K562 (cell line): ENCODE measurements at places on chromosomes 3 and 15. TPM values are rescaled to one million over a fixed set of nuclear protein-coding genes. Genes with fewer than 3 reads are reported as not detected.

- no peak for DNase-seq
These were observed 91.8 kb upstream of the BCL6 start for GRCh38 chr3:187836823-187837770.

GRCh38 chr3:148090156-148090555 lies 607.5 kb upstream of the AGTR1 start:
- no peak for DNase-seq

- no peak for DNase-seq
These were observed 77.1 kb downstream of the SLC25A26 start for GRCh38 chr3:66297900-66298299.

- no peak for DNase-seq
These were observed 18.9 kb downstream of the COLQ start for GRCh38 chr3:15502616-15503015.

DNA sequence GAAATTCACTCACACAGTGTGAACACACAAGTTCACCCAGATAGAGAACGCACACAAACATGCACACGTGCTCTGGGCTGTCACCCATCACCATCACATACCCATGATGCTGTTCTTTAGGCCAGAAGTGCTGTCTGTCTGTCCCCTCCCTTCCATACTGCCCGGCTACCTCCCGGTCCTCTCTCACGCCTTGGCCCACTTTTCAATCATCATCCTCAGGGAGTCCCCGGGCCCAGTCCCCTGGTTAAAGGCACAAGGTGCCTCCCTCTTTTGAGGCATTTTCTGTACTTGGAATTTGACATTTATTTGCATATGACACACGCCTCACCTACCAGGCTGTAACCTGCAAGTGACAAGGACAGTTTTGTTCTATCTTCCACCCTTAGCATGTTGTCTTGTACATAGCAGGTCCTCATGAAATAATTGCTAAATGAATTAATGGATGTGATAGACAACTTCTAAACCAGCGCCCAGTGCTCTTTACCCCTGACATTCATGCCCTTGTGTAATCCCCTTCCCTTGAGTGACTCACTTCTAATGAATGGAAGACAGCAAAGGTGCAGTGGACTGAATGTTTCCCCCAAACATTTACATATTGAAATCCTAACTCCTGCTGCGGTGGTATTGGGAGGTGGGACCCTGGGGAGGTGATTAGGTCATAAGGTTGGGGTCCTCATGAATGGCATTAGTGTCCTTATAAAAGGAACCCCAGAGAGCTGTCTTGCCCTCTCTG lies 73.9 kb upstream of the ADPGK start:
- DNase-seq: no peak

DNA sequence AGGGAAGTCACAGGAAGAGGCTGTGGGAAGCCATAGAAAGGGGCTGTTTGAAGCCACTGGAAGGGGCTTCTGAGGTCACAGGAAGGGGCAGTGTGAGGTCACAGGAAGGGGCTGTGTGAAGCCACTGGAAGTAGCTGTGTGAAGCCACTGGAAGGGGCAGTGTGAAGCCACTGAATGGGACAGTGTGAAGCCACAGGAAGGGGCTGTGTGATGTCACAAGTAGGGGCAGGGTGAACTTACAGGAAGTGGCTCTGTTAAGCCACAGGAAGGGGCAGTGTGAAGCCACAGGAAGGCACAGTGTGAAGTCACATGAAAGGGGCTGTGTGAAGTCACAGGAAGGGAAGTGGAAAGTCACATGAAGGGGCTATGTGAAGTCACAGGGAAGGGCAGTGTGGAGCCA lies 33.1 kb downstream of the GASK1A start:
- DNase-seq: no peak

DNA sequence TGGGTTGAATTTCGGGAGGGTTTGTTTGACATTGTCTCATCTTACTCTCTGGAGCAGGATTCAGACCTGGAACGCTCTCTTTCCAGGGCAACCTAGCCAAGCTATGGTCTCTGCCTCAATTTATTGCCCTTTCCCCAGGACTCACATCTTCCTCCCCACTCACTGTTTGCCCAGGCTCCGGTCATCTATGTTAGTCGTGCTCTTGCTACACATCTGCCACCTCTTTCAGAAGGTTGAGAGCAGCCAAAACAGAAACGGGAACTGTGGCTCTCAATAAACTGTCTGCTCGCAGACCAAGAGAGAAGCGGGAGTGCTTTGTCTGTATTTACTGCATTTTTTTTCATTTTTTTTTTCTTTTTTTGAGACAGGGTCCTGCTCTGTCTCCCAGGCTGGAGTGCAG lies 81.6 kb downstream of the ST6GAL1 start:
- no peak for DNase-seq

GRCh38 chr3:171266034-171266739 lies 194.0 kb downstream of the TNIK start:
- no peak for DNase-seq

DNA sequence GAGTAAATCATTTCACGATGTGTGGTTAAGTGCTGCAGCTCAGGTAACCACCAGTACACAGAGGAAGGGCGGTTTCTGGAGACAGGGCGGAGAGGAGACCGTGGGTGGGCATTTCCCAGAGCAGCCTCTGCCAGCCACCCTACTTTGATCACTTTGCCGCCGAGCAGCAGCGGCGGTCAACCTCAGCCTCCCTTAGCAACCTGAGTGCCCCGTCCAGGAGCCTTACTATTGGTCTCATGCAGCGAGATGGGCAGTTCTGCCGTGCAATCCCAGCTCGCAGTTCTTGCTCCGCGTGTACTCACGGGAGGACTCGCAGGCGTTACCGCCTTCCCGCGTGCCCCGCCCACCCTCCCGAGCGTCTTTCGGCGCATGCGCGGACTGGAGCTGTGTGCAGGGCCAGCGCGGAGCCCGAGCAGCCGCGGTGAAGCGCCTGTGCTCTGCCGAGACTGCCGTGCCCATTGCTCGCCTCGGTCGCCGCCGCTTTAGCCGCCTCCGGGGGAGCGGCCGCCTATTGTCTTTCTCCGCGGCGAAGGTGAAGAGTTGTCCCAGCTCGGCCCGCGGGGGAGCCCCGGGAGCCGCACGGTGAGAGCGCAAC lies at the start of gene AKAP13:
Gene AKAP13 (plus strand): TSS at position 387 of the 595 bp plus-strand sequence. CDS start 105,118 bp downstream, outside the sequence.
- DNase-seq: peak; percentile 91

DNA sequence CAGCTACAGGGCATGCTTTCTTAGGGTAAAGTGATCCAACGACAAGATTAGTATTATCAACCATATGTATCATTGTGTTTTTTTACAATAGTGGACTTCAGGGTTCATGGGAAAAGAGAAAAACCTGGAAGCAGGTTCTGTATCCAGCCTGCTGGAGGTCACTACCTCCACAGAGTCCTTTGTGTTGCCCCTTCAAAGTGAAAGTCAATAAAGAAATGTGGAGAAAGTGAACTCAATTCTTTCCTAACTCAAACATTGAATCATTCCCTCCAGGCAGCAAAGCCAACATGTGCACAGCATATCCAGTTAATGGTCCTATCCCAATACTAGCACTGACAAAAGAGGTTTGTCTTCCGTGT lies 45.4 kb downstream of the FGF7 start:
- no peak for DNase-seq

GRCh38 chr3:194720048-194720447 lies 34.4 kb downstream of the FAM43A start:
- DNase-seq: no peak

DNA sequence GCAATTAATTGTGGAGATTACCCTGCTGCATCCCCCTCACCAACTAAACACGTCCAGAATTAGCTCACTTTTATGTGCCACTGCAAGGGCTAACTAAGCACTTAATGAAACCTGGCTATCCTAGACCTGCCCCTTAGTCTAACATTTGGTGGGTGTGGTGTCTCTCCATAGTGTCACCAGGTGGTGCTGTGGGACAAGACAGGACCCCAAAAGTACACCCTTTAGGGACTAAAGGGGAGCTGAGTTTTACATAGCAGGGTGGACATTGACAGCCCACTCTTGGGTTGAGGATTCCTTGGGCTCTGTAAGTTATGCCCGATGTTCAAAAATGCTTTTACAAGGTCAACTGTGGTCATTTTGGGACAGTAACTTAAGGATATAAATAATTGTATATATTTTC lies 5.7 kb downstream of the DUT start:
- DNase-seq: peak; percentile 51

GRCh38 chr15:88717382-88718031 lies 78.7 kb downstream of the ISG20 start:
- no peak for DNase-seq

DNA sequence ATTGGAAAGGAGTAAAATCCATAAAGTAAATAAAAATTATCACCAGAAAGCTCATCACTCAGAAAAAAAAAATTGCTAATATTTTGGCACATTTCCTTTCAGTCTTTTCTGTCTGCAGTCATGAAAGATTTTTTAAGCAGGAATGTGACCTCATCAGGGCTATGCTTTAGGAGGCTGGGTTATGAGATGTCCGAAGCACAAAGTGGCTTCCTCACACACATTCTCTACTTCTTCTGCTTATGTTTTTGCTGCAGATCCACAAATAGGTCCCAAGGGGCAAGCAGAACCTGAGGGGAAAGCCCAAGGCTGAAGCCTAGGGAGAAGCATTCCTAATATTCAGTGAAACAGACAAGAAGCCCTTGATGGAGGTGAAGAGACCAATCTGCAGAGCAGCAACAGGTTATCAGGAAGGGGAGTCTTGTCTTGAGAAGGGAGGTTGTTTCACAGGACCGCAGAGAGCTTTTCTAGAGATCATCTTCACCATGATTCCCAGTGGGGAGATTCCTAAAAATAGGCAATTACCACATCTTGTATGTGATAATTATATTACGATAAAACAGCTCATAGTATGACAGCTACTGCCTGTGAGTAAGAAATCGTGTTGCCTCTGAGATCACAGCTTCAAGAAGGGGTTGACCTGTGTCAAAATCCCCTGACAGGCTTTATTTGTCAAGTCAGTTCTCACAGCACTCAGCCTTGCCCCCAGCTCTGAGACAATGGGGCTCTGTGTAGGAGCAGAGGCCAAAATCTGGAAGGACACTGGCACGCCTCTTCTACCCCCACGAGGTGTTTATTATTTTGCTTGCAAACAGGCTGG lies 60.5 kb downstream of the IGF2BP2 start:
- DNase-seq: no peak

DNA sequence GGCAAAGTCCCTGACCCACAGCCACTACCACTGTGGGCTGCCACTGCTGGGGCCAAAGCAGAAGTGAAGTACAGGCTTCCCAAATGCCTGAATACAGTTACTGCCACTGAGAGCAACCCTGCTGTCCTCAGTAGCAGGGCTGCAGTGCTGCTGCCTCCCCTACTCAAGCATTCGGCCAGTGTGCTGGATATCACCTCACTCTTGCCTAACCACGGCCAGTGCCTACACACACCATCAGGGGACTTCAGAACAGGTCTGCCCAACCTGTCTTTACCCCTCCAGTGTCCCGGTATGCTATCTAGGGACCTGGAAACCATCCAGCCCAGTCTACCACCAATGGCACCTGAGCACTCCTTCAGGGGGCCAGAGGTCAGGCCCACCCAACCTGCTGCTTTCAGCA lies 261.5 kb upstream of the COL8A1 start:
- DNase-seq: no peak

DNA sequence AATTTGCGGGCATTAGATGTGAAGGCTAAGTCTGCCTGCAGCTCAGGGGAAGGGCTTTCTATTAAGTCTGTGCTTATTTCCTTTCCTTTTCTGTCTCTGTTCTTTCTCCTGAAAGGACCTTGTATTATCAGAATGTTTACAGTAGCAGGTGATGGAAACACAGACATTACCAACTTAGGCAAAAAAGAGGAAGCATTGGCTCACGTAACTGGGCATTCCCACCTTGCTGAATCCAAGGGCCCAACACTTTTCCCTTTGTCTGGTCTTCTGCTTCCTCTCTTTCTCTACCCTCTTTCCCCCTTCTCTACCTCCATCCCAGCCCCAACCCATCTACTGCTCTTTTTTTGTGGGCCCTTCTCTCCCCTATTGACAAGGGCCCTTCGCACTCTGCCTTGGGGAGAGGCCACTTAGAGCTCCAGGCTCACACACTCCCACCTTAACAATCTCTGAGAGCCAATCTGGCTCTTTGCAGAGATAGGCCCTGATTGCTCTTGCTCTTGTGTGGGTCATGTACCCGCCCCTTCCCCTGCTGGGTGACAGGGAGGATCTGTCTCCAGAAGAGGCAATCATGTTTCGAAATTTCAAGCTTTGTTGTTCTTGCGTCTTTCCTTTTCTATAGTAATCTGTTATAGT lies 35.0 kb downstream of the ACAA1 start:
- DNase-seq: no peak

DNA sequence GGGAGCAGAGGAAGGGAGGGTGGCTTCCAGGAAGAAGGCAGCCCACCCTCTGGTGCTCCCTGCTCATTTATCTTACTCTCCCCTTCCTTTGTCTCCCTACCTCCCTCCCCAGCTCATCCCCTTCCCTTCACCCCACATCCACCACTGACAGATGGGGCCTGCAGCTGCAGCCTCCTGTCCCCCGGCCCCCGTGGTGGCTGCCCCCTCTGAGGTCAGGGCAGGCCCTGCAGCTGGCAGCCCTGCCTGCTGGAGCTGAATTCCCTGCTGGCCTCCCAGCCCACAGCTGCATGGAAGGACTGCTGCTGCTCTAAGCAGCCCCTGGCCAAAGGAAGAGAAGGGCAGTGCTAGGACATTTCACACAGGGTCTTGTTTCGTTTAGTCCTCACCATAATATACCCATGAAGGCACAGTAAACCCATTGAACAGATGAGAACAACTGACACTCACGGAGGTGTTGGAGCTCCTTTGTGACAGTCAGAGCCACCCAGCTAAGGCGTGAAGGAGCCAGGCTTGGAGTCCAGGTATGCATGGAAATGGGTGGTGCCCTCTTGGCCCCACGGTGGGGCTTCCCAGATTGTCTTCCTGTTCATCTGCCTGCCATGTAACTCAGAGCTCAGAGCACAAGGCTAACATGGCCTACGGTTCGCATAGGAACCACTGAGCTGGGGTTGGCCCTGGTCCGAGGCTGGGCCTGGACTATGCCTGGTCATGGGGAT lies 121.7 kb upstream of the PRR20G start:
- DNase-seq: no peak

DNA sequence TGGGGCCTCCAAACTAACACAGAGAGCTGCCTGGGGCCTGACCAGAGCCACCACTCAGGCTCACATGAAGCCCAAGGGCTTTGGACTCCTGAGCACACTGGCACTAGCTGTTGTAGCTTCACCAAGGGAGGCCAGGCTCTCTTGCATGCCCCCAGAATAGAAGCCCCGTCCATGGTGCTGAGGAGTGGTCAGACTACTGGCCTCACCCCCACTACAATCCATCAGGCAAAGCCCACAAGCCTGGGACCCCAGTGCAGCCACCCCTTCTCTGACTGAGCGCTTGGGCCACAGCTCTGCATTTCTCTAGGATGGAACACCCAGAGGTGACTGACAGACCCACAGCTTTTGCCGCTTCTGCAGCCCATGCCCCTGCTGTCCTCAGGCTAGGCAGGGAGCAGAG lies 180.8 kb downstream of the PYDC2 start:
- DNase-seq: no peak

The GXYLT2 gene
- 4.7 and 5.8 TPM in 2 replicates for total RNA-seq

The A4GNT gene
- not detected in 2 replicates for total RNA-seq

The FBXW12 gene
- total RNA-seq: not detected in 2 replicates

The C3orf80 gene
- total RNA-seq: 0.60 and 0.75 TPM in 2 replicates

The CCR3 gene
- not detected in 2 replicates for total RNA-seq

The GOLGA6L7 gene
- total RNA-seq: 0.11 TPM in 1 of 2 replicates, not detected in the other

The TJP1 gene
- 34.6 and 39.3 TPM in 2 replicates for total RNA-seq

The THRB gene
- 9.7 and 10.5 TPM in 2 replicates for total RNA-seq

The GRK7 gene
- 0.04 TPM in 1 of 2 replicates, not detected in the other for total RNA-seq

The TMEM62 gene
- 10.6 and 11.9 TPM in 2 replicates for total RNA-seq

The RAD51 gene
- total RNA-seq: 55.3 and 63.8 TPM in 2 replicates
